ENCODE measurements at places on chromosomes 7 and 10.

GRCh38 chr7:93211228-93211818, 14.9 kb downstream of the HEPACAM2 start:
- no peak for DNase-seq

DNA sequence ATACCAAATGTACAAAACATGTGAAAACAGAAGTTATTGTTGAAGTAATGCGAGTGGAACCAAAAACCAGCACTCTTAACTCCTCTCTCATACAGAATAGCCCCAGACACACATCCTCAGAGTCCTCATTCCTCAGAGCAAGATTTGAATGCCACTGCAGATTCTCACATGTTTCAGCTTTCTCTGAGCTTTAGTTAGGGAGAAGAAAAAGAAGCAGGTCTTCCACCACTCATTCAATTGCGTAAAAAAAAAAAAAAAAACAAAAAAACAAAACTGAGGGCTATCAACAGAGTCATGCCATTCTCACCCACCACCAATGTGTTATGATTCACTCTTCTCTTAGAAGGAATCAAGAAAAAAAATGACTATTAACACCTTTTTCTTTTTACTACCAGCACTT, 287.7 kb downstream of the IPMK start:
- no peak for DNase-seq

GRCh38 chr10:70775679-70776454, 9.3 kb downstream of the TBATA start:
- peak; percentile 34 for DNase-seq

GRCh38 chr10:132910901-132911785, 31.2 kb downstream of the CFAP46 start:
- no peak for DNase-seq

- DNase-seq, result no peak
Observed at GRCh38 chr7:94897541-94897940, 9.9 kb upstream of the PPP1R9A start.

- DNase-seq, result peak; percentile 99
Observed at GRCh38 chr7:107168233-107169119, at the start of gene HBP1. TSS of gene HBP1 (plus strand) at chr7:107169003. CDS start at chr7:107179894, 10,891 bp downstream.

DNA sequence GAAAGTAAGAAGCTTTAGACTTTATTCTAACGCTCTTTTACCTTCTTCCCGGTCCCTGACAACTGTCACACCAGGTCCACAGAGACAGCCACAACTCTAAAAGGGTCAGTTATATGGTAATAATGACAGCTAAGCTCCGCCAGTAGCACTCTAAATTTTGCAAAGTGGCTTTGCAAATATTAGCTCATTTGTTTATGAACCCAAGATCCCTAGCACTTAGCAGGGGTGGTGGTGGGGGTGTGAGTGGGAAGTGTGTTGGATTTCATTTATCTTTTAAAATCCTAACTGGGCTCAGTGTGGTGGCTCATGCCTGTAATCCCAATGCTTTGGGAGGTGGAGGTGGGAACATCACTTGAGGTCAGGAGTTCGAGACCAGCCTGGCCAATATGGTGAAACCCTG, 34.8 kb upstream of the SDK1 start:
- DNase-seq, result peak; percentile 56

DNA sequence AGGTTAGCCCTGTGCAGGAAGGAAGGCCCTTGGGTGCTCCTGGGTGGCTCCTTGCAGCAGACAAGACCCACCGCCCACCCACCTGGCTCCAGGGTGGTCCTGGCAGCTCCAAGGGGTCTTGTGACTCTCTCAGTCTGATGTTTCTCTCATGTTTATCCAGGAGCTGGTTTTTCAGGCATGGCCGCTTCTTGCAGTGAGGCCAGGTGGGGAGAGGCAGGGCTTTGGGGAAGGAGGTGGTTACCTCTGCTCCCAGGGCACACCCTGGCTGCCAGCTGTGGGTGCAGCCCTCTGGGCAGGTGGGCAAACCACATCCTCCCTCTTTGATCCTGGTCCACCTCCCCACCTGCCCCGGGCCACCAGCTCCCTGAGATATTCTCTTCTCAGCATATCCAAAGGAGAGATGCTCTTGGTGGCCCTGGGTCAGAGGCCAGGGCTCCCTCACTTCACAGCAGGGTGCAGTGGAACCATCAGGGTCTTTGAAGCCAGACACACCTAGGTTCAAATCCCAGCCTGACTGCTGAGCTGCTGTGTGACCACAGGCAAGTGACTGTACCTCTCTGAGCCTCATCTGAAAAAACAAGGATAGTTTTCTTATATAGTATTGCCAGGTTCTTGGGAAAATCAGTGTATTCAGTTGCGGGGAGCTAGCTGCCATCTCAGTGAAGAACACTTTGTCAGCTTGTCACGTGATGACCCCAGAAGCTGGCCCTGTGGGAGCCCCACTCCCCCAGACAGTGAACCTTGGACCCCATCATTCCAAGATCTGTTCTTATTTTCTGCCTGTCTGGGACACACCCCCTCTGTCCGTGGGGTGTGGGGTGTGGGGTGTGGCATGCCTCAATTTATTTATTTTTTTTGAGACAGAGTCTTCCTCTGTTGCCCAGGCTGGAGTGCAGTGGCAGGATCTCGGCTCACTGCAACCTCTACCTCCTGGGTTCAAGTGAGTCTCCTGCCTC, 11.5 kb downstream of the GTF2IRD1 start:
- DNase-seq, result no peak

DNA sequence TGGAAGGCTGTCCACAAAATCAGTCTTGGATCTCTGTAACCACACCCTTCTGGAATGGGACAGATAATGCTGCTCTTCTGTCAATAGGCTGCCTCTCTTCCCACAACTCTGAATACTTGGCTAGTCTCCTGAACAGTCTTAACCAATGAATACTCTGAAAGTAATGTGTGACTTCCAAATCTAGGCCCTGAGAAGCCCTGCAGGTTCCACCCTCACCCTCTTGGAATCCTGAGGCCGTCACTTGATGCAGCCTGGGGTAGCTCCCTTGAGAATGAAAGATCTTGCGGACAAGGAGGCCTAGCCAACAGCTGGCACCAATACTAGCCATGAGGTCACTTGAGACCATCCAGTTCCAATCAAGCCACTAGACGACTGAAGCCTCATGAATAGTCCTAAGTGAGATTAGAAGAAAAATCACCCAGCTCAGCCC, 109.2 kb downstream of the ARHGAP12 start:
- no peak for DNase-seq

DNA sequence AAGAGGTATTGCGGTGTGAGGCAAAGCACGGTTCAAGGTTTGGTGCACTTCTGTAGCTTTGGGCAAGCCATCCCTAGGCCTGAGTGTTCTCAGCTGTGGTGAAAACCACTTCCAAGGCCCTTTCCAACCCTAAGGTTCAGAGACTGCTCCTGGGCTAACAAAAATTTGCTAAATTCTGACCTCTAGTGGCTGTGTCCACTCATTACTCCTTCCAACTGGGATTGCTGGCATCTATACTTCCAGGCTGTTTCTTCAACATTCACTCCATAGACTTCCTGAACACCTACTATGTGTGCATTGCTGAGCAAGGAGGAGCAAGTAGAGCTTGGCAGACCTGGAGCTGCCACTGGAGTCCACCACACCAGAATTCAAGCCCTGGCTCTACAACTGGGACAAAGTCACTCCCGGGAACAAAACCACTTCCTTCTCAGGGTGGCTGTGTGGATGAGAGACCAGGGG, 29.3 kb upstream of the SH3PXD2A start:
- peak; percentile 84 for DNase-seq

DNA sequence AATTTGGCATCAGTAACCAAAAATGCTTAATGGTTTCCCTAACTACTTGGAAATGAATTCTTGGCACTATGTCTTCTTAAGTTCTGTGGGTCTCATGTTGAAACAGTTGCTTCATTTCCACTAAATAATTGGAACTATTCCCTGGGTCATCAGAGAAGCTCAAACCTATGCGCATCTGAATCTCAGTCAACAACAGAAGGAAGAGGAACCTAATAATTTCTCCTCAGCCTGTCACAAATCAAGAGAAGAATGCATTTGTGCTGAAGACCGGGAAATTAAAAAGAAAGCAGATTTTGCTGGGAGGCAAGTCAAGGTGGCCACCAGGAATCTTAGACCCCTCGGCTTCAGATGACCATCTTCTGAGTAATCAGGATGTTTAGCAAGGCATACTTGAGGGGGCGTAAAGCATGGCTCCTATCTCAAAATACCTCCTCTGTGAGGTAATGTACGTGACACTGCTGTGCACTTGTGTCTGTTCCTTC, 41.4 kb downstream of the TOMM7 start:
- no peak for DNase-seq

GRCh38 chr7:97390915-97391593, 273.6 kb downstream of the SDHAF3 start:
- DNase-seq, result no peak

- no peak for DNase-seq
Observed at GRCh38 chr7:115097175-115097671, 175.3 kb downstream of the MDFIC start.

DNA sequence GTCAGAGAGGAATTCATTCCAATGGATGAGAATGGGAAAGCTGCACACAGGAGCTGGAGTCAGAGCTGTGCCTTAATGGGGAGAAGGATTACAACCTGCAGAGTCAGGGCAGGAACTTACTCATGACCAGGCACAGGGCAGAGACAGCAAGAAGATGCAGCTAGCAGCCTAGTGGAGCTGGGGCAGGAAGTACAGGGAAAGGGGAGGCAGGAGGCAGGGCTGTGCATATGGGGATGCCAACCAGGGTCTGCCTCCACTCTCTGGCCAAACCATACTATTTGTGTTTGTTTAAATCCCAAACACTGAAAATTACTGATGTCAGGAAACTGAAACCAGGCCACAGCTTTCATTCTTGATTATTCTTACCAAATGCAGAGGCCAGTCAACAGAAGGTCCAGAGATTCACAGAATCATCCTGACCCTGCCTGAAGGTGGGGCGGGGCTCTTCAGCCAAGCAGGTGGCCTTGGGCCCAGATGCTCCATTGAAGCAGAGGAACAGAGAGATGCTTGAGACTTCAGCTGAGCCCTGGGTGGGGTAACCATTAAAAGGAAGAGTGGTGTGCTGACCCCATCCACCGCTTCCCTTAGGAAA, 461.9 kb downstream of the KCNMA1 start:
- DNase-seq, result no peak

GRCh38 chr7:108669958-108670357, 100.3 kb downstream of the DNAJB9 start:
- DNase-seq, result no peak

- DNase-seq, result peak; percentile 94
Observed at GRCh38 chr7:13990319-13990983, 985 bp upstream of the ETV1 start.

DNA sequence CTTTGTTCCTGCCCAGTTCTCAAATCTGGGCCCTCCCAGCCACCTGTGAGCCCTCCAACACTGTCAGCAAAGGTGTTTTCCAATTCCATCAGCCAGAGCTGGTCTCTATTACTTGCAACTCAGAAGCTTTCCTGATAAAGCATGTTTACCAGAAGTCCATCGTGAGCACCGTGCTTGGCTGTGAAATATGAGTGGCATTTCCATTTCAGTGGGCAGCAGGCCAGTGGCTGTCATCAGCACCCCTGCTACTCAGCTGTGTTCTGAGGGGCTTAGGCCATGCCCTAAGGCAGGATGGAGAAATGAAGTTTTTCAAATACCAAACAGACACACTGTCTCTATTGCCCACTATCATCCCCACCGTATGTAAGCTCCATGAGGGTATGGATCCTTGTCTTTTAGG, 12.7 kb upstream of the BNIP3 start:
- no peak for DNase-seq

DNA sequence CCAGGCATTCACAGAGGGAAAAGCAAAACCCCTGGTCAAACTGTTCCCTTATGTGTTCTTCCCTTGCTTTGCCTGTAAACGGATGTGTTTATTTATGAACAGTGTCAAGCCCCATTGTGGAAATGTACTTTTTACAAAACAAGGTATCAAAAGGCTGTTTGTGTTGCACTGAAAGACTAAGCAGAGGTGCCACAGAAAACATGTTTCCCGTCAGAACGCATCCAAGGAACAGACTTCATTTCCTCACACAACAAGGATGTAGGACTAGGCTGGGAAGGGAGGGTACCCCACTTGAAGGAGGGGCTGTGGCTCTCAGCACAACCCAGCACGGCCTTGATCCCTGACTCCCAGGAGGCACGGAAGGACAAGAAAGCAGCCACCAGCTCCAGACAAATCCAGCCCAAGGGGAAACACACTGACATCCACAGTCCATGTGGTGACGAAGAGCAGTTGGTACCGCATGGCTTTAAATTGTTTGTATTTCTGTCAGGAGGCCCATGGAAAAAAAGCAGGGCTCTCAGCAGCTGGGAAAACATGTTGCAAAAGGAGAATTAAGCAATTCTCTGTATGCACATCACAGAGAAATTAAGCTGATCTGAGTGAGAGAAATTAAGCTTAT, 85.6 kb downstream of the RNF216 start:
- DNase-seq, result no peak

- no peak for DNase-seq
Observed at GRCh38 chr10:77090381-77091356, 546.9 kb downstream of the KCNMA1 start.

GRCh38 chr7:23603632-23604295, 6.6 kb downstream of the CCDC126 start:
- DNase-seq, result no peak

GRCh38 chr7:5685205-5685604, 96.3 kb downstream of the RNF216 start:
- no peak for DNase-seq

DNA sequence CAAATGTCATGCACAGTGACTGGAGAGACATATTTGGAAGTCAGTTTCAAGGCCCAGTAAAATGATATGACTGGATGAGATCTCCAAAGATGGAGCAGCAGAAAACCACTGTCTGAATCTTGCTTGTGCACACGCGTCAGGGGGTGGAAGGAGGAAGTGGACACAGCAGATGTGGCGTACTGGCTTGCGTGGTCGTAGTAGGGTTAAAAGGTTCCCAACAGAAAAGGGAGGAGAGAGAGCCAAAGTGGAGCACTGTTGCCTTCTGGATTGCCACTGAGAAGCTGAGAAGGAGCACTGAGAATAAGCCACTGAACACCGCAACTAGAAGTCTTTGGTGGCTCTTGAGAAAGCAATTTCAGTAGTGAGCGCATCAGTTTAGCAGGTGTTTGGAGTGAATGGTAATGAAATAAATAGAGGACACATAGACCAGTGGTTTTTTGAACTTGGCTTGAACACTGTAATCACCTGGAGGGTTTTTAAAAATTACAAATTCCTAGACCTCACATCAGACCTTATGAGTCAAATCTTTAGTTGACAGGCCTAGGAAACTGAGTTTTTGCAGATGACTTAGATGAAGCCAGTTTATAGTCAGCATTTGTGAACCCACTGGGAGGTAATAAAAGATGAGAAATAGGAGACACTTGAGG, 227.3 kb downstream of the PTEN start:
- DNase-seq, result no peak

- no peak for DNase-seq
Observed at GRCh38 chr10:33482486-33482885, 148.0 kb upstream of the NRP1 start.

GRCh38 chr10:11439523-11440053, 171.9 kb downstream of the USP6NL start:
- DNase-seq, result peak; percentile 40

DNA sequence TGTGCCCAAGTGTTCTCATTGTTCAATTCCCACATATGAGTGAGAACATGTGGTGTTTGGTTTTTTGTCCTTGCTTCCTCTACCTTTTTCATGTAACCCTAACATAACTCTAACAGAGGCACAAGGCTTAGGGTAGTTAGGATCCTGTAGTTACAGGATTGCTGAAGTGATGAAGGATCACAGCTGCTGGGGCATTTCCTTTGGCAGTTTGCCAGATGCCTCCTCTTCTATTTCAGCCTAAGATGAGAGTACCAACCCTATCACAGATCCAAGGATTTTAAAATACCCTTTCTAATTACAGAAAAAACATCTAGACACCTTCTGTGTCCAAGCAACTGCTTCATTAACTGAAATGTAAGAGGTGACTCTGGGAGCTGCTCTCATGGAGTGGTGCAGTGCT, 141.7 kb upstream of the COL1A2 start:
- no peak for DNase-seq

GRCh38 chr10:119325131-119325530, 117.8 kb downstream of the GRK5 start:
- no peak for DNase-seq
